ENCODE measurements at places on chromosomes 2 and 18.
A peak's percentile ranks its signal among the peaks of the same experiment; 100 is the strongest.

DNA sequence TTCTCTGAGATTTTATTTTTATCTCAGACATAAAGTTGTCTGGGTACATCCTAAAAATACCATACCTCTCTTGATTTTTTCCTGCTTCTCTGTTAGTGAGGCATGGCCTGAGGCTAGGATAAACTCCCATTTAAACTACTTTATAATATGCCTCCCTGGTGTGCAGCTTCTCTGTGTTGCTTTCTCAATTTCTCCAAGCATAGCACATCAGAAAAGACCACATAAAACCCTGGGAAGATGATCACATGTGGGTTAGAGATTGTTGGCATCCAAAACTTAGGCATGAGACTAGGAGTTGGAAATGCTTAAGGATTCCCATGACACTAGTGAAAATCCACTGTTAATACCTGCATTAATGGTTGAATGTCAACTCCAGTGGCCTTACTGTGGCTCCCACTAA, 254.6 kb downstream of the RND3 start:
- no peak for DNase-seq

- DNase-seq: no peak
Observed at GRCh38 chr2:37919631-37920032, 5.5 kb upstream of the RMDN2 start.

GRCh38 chr18:47964053-47964452, 33.6 kb upstream of the SMAD2 start:
- DNase-seq: no peak

GRCh38 chr2:240566203-240567136, 1.8 kb upstream of the RNPEPL1 start:
- peak; percentile 78 for DNase-seq

GRCh38 chr2:39772086-39772811, 6.8 kb downstream of the THUMPD2 start:
- DNase-seq: no peak

DNA sequence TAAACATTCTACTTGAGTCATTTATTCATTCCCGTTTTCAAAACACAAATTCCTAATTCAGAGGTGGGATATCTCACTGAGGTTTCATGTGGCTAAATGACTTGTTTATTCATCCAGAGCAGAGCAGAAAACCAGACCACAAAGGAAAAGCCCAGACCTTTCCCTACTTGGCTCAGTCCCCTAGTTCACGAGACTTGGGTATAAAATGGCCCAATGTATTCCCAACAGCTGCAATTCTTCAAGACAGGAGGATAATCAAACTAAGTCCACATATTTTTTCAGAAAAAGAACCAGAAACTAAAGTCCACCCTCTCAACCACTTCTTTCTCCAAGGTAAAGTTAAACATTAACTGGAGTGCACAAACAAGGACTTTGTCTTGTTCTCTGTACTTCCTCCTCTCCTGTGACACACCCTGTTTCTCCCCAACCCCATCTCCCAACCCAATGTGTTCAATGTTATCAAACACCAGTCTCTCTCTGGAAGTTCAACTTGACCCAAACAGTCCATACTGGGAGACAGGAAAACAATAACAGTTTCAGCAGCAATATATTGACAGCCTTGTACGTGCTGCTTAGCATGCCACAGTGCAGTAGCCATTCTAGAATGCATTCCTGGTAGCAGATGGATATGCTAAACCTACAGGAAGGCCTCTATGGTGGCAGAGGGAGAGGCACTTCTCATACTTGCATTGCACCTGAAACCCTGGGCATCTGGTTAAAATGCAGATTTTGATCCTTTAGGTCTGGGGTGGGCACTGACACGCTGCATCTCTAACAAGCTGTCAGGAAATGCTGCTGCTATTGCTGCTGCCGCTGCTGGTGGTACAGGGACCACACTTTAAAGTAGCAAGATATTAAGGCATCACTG, 110.7 kb downstream of the INO80D start:
- no peak for DNase-seq

GRCh38 chr2:66270247-66270646, 164.7 kb upstream of the MEIS1 start:
- no peak for DNase-seq

- DNase-seq: no peak
Observed at GRCh38 chr2:24313744-24314632, 46.3 kb downstream of the ITSN2 start.

GRCh38 chr2:15006667-15007066, 374.1 kb downstream of the LRATD1 start:
- DNase-seq: no peak

DNA sequence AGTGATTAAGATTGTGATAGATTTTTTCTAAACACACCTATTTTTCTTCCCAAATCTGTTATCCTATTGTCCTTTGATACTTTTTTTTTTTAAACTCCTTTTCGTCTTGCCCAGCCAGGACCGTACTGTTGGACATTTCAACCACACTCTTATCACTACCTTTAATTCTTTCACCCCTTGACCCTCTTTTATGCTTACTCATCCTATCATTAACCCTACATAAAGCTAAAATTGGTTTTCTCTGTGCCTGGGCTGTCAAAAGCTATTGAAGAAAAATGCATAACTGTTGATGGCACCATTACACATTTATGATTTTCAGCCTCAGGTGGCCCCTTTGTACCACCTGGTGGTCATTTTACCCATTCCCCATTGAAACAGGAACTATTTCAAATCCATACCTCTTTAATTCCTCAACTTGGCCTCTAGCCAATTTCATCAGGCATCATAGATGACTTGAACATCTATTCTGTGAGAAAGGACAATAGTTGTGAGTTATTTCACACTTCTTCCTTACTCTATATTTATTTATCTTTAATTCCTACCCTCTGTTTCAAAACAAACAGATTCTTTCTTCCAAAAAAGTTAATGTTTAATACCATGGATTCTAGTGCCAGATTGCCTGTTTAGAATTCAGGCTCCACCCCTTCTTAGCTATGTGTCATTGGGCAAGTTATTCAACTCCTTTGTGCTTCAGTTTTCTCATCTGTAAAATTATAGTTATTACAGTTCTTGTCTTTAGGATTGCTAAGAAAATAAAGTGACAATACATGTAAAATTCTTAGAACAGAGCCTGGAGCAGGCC, 258.6 kb downstream of the CAMKMT start:
- DNase-seq: no peak

- peak; percentile 9 for DNase-seq
Observed at GRCh38 chr2:164992818-164993217, 37.5 kb upstream of the SLC38A11 start.

- no peak for DNase-seq
Observed at GRCh38 chr2:111200333-111200881, 79.7 kb downstream of the BCL2L11 start.

DNA sequence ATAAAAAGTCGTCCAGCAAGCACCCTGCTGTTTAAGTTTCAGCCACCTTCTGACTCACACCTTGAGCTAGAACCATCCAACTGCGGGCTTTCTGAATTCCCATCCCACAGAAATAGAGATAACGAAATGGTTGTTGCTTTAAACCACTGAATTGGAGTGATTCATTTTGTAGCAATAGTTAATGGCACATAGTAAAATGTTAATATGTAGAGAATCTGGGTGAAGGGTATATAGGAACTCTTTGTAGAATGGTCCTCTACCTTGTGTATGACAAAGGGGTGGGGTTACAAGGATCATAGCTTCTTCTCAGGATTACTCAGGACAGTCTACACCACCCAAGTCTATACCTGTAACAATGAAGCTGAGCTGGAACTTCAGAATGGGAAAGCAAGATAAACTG, 2.4 kb upstream of the MAPRE3 start:
- DNase-seq: no peak

DNA sequence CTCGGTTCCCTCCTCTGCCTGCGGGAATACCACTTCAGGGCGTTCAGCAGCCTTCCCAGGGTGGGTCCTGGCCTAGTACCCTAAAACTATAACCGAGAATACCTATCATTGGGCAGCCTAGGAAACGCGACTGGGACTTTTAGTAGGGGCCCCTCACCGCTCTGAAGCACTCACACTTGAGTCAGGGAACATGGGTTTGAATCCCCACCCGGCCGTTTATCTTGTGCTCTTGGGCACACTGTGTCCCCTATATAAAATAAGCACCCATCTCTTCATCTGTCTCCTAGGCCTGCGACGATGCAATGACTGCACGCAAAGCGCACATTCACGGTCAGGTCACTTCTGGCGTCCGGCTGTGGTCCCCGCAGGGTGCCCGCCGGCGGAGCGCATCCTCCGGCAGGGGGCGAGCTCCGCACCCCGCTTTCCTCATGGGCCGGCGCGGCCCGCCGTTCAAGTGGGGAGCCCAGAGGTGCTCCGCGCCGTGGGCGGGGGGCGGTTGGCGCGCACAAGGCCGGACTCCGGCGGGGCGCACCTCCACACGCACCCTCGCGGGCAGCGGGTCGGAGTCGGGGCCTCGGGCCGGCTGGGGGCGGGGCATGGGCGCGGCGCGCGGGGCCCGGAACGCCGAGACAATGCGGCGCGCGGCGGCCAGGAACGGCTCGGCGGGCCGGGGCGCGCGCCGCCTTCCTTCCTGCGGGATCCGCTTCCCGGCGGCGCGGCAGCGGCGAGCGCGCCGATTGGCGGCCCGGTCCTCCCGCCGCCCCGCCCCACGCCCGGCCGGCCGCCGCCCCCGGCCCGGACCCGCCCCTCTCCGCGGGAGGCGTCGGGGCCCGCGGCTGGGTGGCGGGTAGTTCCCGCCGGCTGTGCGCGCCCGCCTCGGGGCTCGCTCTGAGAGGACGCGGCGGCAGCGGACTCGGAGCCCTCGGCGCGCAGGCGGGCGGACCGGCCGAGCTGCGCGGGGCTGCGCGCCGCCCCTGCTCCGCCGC, at the start of gene ASAP2:
Gene ASAP2, plus strand, starts transcription at position 850 of the 986 bp plus-strand sequence. CDS start 293 bp downstream, outside the sequence.
- no peak for DNase-seq

DNA sequence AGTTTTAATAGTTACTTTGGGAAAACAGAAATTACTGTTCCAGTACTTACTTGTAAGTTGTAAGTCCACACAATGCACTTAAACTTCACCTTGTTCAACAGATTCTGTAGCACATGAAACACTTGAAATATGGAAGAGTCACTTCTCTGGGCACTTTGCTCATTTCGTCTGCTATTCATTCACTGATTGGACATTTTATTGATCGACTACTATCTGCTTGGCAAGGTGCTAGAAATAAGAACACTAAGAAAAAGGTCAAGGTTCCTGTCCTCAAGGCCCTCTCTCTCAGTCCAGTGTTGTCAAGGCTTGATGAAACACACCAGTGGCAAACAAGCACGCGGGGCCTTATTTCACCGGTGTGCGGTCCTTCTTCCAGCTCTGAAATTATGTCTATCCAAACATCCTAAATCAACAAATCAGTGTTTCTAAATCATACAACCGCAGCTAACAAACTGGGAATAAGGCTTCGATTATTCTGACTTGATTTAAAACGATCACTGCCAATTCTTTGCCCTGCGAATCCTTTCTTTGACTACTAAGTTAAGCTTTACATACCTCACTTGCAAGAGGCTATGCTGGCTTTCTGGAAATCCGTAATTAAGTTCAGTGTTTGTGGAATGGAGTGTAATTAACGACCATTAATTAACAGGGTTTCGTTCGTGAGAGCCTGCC, 780 bp upstream of the ITGAV start:
- no peak for DNase-seq

- peak; percentile 89 for DNase-seq
Observed at GRCh38 chr18:9530226-9531009, 55.1 kb downstream of the RALBP1 start.

- DNase-seq: no peak
Observed at GRCh38 chr18:48347756-48348326, 61.3 kb downstream of the ZBTB7C start.

DNA sequence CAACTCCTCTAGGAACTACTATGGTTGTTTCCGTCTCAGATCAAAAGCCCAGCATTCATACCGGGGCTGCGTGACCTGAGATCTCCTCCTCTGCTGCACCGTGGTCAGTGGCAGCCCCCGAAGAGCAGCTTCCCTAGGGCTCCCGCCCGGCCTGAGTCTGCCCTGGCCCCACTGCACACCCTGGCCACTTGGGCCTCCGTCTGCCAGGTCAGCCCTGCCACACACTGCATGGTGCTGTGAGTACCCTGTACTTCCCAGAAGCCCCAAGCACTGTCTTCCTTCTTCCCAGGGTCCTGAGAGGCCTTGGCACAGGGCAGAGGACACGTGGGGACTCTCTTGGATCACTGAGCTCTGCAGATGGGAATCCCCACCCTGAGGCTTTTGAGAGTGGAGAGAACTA, 81.5 kb upstream of the GPC1 start:
- DNase-seq: no peak

GRCh38 chr18:9055185-9055584, 47.3 kb upstream of the NDUFV2 start:
- DNase-seq: no peak

- no peak for DNase-seq
Observed at GRCh38 chr18:2508155-2508554, 63.1 kb downstream of the METTL4 start.

- no peak for DNase-seq
Observed at GRCh38 chr2:24509840-24510239, 18.8 kb downstream of the NCOA1 start.

GRCh38 chr2:39099310-39099869, 21.5 kb downstream of the SOS1 start:
- no peak for DNase-seq

- DNase-seq: no peak
Observed at GRCh38 chr2:68743531-68743930, 8.9 kb downstream of the ARHGAP25 start.

DNA sequence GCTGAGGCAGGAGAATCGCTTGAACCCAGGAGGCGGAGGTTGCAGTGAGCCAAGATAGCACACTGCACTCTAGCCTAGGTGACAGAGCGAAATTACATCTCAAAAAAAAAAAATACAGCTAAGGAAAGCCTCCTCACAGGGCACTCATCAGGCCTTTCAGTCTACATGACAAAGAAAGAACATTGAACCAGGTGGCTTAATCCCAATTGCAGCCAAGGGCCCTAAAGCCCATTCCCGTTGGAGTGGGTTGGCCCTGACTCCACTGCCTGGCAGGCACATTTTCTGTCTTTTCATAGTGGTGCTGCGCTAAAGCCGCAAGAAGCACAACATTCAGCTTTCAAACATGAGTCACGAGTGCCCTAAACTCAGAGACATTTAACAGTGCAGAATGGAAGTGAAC, 372.5 kb downstream of the RNF144A start:
- DNase-seq: no peak

GRCh38 chr18:48541026-48541746, 2.4 kb downstream of the CTIF start:
- peak; percentile 26 for DNase-seq

- DNase-seq: no peak
Observed at GRCh38 chr2:236205867-236206645, 37.9 kb upstream of the GBX2 start.
